Activated CD8-positive, alpha-beta memory T cell treated with anti-CD3 and anti-CD28 coated beads for 1 hour (primary cell): ENCODE measurements at places on chromosomes 2 and 18.

DNA sequence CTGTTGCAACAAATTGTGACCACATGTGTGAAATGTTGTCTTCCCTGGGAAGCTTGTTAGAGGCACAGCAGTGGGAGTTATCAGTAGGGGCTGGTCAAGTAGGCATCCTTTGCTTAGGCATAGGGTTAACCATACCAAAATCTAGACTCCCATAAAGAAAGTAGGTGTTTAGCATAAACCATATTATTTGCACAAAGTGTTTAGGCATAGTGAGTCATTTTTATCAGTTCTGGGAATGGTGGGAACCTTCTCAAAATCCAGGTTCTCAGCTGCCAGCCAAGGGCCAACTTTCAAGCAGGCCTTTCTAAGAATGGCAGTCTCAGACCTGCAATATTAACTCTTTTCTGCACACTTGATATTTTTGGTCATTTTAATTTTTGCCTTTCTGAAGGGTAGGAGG, 88.5 kb downstream of the RAB3GAP1 start:
- DNase-seq, result no peak

GRCh38 chr2:64937687-64938491, 51.3 kb upstream of the SLC1A4 start:
- no peak for DNase-seq

- DNase-seq, result no peak
Measured at GRCh38 chr2:186544255-186544675, 45.6 kb upstream of the ITGAV start.

DNA sequence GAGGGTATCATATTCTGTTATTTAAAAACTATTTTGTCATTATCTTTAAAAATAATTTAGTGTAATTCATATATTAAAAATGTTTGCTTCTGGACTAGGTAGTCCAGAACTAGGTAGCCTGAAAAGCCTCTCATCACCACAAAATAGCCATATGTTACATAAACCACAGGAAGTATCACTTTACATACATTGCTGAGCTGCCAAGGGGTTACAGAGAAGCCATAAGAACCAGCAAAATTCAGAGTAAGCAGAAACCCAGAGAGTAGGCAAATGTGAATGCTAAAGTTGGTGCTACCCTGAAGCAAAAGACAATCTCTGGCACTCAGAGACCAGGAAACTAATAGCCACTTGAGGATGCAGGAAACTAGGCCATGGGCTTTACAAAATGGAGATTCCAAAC, 60.9 kb downstream of the LOXHD1 start:
- DNase-seq, result no peak

DNA sequence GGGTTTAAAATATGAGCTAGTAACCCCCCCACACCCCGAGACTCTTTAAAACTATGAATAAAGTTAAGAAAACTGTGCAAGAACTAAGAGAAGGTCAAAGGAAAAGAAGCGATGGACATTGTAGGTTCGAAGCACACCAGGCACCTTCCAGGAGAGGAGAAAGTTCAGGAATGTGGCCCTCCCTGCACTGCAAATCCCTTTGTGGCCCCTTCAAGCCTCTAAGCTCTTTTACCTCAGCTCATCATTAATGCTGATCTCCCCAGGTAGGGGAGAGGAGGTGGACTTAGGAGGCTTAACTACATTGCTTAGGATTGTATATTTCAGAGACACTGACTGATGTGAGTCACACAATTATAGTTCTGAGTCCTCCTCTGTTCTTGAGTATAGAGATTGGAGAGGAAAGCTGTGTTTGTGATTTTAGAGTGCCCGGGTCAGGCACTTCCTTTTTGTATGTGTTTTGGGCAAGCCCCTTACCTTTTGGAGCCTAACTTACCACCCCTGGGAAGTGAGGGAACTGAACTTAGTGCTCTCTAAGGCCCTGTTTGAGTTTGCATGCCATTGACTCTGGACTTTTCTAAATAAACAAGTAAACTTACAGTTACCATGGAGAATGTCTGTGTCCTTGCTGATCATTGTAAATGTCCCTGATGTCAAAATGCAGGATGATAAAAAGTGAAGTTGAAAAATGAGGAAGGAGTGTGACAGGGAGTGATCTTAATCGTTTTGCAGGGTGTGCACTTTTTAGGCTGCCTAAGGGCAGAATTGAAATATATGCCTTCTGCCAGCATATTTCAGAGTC, 140.8 kb upstream of the ZEB2 start:
- DNase-seq, result no peak

GRCh38 chr18:33440060-33441043, at the start of gene CCDC178:
TSS of gene CCDC178 (minus strand) at chr18:33440721. CDS start at chr18:33412088, 28,633 bp downstream.
- no peak for DNase-seq
